ENCODE measurements at places on chromosomes 13 and 19.

- no peak for DNase-seq
Observed at GRCh38 chr13:24997367-24997967, 98.5 kb upstream of the PABPC3 start.

DNA sequence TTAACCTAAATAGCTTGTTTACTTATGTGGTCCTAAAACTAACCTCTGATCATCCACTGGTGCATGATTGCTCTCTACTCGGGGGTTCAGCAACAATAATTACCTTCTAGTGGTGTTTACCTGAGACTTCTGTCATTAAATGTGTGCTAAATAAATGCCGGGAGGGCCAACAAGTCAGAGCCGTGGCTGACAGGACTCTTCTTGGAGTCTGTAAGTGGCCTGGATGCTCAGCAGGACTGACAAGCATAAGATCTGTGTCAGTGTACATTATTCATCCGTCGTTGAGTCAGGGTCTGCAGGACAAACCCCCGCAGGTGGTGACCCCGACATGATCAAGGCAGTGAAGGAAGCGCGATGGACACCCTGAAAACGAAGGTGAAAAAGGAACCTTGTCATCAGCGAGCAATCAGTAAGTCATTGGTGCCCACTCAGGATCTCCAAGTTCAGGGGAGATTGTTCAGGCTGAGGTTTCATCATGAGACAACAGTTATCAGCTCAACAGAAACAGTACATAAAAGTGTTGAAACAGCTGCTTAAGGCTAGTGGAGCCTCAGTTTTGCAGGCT lies 1466.9 kb downstream of the UQCRFS1 start:
- no peak for DNase-seq

- no peak for DNase-seq
Observed at GRCh38 chr13:91904597-91904996, 506.2 kb downstream of the GPC5 start.

- DNase-seq: no peak
Observed at GRCh38 chr19:13823256-13823655, 28.0 kb downstream of the ZSWIM4 start.

GRCh38 chr13:76245211-76245610 lies 609.1 kb downstream of the LMO7 start:
- no peak for DNase-seq
